Body of pancreas (tissue), 4 donors: ENCODE measurements at places on chromosomes 2 and 18. TPM values are rescaled to one million over a fixed set of nuclear protein-coding genes. Genes with fewer than 3 reads are reported as not detected.

Gene EFHD1
- total RNA-seq = 4.0 TPM

Gene LCLAT1
- 13.7 TPM for total RNA-seq

Gene GMCL1
- 16.1 TPM for total RNA-seq

Gene TBR1
- not detected for total RNA-seq

Gene FBXO15
- 1.0 TPM for total RNA-seq

Gene LONRF2
- 14.2 TPM for total RNA-seq

Gene RAB6C
- not detected for total RNA-seq

Gene MPHOSPH10
- total RNA-seq = 15.0 TPM

Gene DYNAP
- total RNA-seq = not detected

Gene MRO
- total RNA-seq = 0.66 TPM

Gene CNTNAP5
- total RNA-seq = 0.33 TPM
